ENCODE measurements at places on chromosomes 7 and 10.

DNA sequence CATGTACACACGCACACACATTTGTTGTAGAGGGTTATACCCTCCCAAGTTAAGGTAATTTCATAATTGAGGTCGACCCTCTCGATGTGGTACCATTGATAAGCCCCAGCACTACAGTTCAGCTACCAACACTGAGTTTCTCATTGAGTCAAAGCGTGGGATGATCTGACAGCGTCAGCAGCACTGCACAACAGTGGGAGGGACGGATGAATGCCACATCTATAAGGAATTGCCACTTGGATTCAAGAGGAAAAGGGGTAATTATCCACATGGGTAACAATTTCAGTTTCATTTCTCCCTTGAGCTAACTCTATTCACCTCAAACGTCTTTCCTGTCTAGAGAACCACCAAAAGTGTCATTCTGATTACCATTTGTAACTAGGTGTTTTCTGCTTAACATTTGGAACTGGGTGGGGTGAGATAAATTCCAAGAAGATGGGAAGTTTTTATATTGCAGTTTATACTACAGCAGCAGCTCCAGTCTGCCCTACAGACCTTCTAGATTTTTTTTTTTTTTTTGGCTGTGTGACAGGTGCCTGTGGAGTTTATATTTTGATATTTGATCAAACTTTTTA, 342.9 kb downstream of the AUTS2 start:
- no peak for DNase-seq

DNA sequence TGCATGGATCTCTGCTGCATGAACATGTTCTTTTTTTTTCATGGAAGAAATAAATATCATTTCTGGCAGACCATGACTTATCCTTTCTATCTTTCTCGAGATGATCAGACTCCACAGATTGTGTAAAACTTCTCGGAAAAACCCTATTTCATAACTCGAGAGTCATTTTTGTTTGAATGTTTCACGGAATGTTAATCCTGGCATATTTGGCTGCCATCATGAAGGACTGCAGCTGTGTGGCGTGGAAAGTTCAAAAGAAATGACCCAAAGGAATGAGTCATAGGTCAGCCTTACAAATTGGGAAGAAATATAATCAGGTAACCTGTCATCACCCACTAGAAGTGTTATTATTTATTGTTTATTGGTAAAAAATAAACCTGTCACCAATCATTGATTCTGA, 566.8 kb downstream of the SDK1 start:
- peak; percentile 10 for DNase-seq

DNA sequence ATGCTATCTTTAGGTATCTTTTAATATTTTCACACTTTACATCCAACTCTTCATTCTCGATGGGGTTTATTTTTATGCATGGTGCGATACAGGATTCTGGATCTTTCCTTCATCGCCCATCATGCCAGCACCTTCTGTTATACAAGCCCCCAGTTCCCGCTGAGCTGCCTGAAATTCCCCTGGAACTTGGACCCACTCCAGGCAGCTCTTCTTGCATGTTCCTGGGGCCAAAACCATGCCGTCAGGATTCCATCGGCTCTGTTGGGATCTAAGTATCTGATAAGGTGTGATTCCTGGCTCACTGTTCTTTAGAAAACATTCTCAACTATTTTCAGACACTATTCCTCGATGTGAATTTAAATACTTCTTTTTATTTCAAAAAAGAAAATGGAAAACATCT, 40.5 kb upstream of the PPP2R2D start:
- DNase-seq, result no peak

DNA sequence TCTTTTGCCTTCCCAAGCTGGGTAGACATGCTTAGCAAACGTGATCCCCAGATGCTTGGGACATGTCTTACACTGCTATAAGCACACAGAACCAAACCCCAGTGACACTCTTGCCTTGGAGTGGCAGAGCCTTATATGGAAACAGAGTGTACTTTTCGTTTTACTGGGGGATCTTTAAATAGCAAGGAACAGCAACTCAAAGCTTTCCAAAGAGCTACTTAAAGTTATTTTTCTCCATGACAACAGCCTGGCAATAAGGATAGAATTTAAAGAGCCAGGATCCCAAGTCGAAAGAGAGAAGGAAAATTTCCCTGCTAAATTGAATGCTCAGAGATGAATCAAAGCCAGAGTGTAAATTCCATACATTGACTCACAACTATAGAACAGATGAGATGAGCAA, 67.8 kb downstream of the ZNF365 start:
- DNase-seq, result no peak

DNA sequence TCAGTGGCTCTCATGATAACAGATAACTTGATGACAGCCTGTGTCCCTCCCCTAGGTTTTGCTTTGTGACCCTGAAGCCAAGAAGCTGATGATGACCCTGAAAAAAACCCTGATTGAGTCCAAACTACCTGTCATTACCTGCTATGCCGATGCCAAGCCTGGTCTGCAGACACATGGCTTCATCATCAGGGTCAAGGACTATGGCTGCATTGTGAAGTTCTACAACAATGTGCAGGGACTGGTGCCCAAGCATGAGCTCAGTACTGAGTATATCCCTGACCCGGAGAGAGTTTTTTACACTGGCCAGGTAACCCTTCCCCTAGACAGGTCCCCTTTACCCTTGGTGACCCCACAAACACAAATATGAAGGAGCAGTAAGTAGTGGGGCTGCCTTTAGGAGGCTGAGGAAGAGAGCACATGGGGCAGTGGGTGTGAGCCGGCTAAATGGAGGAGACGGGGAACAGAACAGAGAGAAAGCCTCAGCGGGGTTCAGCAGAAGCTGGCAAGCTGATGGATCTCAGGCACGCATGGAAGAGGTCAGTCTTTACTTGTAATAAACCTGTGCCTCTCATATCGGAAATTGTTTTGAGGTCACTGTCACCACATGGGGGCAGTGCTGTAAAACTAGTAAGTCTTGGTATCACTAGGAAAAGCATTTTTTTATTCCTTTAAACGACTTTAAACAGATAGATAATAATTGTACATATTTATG, 20.2 kb downstream of the PDCD11 start:
- peak; percentile 53 for DNase-seq

- DNase-seq, result no peak
Observed at GRCh38 chr10:95655571-95656290, 780 bp downstream of the ALDH18A1 start.

DNA sequence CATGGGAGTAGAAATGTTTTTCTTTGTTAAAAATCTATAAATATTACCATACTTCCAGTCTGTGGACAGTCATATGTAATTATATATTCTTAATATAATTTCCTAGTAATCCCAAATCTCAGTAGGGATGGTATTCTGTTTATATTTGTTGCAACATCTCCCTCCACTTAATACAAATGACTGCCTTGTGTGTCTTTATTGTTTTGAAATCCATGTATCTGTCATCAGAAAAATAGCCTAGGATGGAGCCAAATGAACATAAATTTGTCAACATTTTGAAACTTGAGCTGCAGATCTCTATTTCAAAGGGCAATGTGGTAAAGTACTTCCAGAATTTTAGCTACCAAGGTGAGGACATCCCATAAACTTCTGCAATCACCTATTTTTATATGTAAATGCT, 290.7 kb downstream of the TSPAN12 start:
- no peak for DNase-seq

DNA sequence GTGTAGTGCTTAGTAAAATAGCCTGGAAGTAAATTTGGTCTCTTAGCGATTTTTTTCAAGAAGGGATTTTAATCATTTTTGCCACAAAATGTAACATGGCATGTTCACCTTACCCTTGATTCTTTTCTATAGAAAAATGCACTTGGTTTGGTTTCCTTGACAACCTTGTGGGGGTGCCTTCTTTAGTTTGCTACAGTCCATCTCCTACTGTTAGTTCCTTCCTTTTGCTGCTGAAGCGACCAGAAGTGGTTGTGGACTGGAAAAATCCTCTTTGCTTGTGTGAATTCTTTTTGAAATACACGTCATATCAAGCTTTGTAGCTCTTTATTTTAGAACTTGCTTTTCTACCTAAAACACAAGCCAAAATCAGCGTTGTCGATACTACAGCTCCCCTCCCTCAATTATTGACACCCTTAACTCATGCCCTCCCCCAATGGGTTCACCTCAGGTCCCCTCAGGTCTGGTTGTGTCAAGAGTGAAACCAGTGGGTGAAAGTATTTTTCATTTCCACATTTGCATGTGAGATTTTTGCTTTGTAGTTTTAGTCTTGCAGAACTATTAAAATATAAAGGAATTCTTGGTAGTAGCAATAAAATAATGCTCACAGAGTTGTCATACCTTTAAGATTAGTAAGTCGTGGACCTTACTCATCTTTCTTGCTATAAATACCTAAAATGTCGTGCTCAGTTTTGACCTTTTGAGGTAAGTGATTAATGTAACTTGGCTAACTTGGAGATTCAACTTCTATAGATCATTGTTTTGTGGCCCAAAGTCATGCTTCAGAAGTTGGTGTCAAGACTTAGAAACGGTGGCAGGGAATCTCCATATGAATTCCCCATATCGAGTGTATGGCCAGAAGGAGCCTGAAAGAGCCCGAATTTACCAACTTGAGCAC, 1.5 kb downstream of the ACTR3B start:
- no peak for DNase-seq
